ENCODE measurements at places on chromosomes 16 and 17. TPM values are rescaled to one million over a fixed set of nuclear protein-coding genes. Genes with fewer than 3 reads are reported as not detected.
A peak's percentile ranks its signal among the peaks of the same experiment; 100 is the strongest.

DNA sequence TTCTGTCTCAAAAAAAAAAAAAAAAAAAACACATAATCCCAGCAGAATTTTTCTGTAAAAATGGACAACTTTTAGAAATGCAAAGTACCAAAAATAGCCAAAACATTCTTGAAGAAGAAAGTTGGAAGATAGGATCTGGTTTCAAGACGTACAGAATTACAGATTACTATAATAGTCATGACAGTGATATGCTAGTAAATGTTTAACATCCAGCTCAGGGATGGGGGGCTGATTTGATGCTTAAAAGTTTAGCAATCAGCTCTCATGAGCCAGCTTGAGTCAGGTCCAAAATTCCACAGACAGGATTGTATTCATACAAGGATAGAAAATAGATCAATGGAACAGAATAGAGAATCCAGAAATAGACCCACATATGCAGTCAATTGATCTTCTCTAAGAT lies 100.5 kb downstream of the CYB561 start:
- no peak for DNase-seq

DNA sequence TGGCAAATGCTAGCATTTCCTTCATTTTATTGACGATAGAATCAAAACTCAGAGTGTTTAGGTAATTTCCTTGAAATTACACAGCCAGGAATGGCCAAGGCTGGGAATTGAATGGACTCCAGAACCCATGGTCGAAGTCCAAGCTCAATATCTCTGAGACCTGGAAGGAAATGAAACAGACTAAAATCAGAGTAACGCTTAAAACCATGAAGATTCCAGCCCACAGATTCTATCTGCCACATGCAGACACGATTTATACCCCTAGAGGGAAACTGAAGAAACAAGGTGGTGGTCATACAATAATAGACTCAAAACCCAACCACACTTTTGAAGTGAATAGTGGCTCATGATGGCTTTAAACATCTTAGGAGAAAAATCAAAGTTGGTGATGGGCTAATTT lies 95.6 kb downstream of the PRKCA start:
- DNase-seq = no peak

GRCh38 chr16:73279451-73279850 lies 231.5 kb upstream of the ZFHX3 start:
- no peak for DNase-seq

GRCh38 chr17:8726941-8727555 lies 17.6 kb downstream of the CCDC42 start:
- DNase-seq = no peak

GRCh38 chr16:72959301-72959996 lies 88.5 kb downstream of the ZFHX3 start:
- DNase-seq = no peak

GRCh38 chr17:76078860-76079534 lies at the start of gene ZACN:
Gene ZACN, plus strand, starts transcription at chr17:76079182. Its CDS starts 83 bp downstream, at chr17:76079265.
- no peak for DNase-seq

DNA sequence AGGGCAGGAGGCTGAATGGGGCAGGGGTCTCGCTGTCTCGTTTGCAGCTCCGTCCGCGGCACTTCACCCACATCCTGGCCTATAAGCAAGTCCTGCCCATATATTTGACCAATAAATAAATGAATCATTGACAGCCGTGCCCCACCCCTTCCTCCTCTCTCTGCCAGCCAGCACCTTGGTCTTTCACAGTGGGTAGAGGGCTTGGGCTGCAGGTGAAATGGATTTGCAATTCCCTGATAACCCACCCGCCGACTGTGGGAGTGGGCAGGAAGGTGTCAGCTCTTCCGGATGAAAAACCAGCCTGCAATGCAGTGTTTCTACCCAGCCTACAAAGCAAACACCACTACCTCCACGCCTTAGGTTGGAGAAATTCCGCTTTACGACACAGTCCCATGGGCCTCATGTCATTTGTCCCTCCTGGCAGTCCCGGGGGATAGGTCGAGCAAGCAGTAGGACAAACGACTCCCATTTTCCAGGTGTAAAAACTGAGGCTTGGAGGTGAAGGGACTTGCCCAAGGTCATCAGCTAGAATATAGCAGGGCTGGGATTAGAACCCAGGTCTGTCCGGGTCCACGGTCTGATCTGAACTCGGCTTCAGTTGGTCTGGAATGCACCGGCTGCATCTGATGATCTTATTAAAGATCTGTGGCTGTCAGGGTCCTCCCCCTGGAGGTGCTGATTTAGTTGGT lies 79.0 kb downstream of the ABCC1 start:
- no peak for DNase-seq

DNA sequence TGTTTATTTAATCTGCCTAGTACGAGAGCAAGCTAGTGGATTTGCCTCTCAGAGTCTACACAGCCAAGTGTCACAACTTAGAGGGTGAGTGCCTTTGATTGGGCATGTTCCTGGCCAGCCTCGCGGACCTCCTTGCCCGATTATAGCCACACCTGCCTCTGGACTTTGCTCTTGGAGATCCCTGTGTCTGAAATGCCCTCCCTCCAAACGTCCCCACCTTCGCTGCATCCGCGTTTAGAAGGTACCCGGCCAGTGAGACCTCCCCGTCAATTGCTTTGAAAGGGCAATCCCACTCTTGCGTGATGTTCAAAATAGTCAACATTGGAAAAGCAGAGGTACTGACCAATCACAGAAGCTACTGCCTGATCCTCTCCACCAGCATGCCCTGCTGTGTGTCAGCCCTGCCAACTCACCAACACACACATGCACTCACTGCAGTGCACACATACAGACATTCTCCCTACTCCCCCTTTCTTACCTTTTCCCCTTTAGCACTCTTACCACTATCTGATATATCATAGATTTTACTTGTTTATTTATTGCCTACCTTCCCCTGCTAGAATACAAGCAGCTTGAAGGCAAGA lies 6.5 kb upstream of the SDK2 start:
- DNase-seq = no peak

DNA sequence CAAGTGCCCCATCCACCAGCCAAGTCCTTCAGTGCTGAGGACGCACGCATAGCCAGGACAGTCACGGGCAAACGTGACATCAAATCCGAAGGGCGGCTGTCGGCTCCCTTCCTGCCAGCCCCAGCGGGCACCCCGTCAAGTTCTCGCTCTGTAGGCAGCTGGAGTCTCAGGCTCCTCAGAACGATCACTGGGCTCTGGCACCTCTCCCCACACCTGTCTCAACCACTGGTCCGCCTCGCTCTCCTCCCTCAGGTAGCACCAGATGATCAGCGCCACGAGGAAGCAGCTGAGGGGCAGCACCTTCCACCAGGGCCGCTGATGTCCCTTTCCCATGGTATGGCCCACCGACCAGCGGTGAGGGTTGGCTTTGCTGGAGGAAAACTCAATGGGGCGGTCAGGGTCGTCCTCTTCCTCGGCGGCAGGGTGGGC lies 422 bp downstream of the UQCC4 start:
- DNase-seq = no peak

Gene SCN4A
- total RNA-seq = 0.14 TPM

GRCh38 chr17:30378241-30378824 lies 394 bp upstream of the CPD start:
- DNase-seq = peak; percentile 69

DNA sequence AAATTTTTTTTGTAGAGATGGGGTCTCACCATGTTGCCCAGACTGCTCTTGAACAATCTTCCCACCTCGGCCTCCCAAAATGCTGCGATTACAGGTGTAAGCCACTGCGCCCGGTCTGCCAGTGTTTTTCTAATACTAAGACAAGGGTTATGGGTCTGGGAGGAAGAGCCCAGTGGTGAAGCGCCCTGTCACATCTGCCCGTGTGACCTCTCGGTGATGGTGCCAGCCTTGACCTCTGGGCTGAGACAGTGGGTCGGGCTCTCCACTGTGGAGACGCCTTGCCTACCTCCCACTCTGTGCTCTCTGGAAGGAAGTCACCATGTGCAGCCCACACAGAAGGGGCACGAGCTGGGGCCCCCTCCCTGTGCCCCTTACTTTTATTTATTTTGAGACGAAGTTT lies 5.1 kb upstream of the BAIAP2 start:
- DNase-seq = no peak

DNA sequence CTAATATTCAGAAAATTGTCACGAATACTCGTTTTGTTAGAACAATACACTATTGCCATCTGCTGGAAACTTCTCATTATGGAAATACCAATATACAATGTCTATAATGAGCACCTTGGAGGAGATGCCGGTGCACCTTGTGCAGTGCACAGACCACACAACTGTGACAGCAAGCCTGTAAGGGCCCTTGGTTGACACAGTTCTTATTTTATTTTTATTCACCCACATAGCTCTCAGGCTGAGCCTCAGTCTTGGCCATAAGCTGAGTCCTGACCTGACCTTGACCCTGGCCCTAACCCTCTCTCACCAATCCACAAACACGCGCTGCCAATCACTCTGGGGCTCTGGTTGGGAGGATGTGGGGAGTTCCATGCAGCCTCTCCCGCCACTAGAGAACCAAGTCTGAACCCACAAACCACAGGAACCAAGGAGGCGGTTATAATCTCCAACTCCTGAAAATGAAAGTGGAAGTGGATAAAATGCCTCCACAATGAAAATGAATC lies 7.6 kb downstream of the AIPL1 start:
- peak; percentile 64 for DNase-seq

Gene BAIAP3
- 0.46 TPM for total RNA-seq

Gene RUNDC3A
- 0.16 TPM for total RNA-seq

Gene RCVRN
- total RNA-seq = not detected

Gene MAP2K6
- 2.7 TPM for total RNA-seq

DNA sequence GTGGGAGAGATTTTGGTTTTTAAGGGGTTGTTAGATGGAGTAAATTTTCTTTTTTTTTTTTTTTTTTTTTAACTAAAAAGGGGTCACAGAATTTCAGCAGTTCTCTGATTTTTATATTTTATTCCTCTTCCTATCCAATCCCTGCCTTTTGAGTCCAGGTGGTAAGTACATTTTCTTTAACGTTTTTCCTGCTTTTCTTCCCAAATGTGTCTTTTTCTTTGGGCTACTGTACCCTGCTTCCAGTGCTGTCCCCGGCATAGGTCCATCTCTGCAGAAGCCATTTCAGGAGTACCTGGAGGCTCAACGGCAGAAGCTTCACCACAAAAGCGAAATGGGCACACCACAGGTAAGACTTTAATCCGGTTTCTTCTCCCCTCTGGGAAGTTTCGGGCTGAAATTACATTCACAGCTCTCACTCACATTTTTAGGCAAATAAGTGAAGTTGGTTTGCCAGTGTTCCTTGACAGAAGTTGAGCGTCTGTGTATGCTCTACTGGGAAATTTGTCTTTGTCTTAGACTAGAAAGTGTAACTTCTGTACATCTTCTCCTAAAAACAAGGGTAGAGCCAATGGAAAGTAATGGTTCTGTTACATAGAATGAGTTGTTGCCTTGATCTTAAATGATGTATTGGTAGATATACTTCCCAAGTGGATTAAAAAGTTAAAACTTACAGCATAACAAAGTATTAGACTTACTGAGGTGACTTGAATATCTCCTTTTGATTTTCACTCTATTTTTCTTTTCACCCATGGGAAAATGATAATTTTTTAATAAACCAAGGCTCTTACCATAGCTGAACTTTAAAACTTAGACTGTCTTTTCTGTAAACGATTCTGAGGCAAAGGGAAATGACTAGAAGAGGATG lies 54.5 kb downstream of the TUBD1 start:
- DNase-seq = no peak

- DNase-seq = no peak
Observed at GRCh38 chr17:72788950-72789585, 303.4 kb downstream of the SLC39A11 start.

DNA sequence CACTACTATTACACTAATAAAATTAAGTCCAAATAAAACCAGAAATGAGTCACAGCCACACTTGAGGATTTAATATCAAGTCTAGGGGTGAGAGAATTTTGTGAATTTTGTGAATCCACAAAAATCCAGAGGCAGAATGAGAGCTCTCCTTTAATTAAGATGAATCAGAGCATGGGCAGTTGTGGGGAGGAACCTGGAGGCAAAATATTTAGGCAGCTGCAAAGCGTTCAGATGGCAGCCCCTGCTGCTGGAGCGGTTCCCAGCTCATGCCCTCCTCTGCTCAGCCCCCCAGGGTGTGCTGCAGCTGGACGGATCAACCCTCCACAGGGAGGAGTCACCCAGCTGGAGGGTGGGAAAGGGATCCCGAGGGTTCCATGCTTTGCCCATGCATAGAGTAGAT lies 43.4 kb upstream of the IRX6 start:
- no peak for DNase-seq

GRCh38 chr16:73725156-73725555 lies 571.5 kb upstream of the PSMD7 start:
- DNase-seq = no peak

DNA sequence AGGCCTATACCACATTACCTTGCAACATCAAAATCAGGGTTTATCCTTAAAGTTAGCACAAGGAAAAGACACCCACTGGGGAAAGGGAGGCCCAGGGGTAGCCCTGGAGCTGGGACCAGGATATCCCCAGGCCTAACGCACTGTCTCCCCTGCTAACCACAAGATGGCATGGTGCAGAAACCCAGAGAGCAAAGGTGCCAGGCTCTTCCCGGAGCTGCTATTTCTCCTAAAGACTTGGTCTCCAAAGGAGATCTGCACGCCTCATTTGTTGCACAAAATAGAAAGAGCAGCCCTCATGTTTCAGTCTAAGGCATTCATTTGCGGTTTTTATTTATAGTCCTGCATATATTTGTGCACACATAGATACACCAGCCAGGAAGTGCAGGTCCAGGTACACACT lies 408.6 kb downstream of the SOX9 start:
- DNase-seq = no peak

Gene MMP25
- total RNA-seq = 0.99 TPM

- DNase-seq = no peak
Observed at GRCh38 chr16:54774768-54775167, 155.9 kb upstream of the IRX5 start.

DNA sequence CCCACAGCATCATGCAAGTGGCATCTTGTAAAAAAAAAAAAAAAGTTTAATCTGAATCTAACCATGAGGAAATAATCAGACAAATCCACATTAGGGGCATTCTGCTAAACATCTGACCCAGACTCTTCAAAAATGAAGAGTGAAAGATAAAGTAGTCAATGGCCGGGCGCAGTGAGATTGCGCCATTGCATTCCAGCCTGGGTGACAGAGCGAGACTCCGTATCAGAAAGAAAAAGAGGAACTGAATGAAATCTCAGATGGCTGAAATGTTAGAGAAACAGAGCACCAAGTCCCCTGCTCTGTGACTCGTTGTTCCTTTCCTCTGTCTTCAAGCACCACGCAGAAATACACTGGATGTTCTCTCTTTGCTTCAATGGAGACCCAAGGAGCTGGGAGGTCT lies 12.7 kb upstream of the RNF135 start:
- no peak for DNase-seq

- no peak for DNase-seq
Observed at GRCh38 chr16:70767377-70768202, 33.4 kb downstream of the VAC14 start.
